Stimulated activated CD4-positive, alpha-beta T cell treated with anti-CD3 and anti-CD28 coated beads, Interleukin-4, amount 100 ng/mL, for 4 hours (primary cell): ENCODE measurements at places on chromosomes 5 and 9.

GRCh38 chr5:125408448-125409233, 662.2 kb upstream of the ZNF608 start:
- no peak for DNase-seq

GRCh38 chr9:137781906-137782585, 95.5 kb upstream of the CACNA1B start:
- no peak for DNase-seq

GRCh38 chr9:20496328-20496727, 126.0 kb downstream of the MLLT3 start:
- no peak for DNase-seq

- DNase-seq = no peak
Observed at GRCh38 chr9:107484117-107484723, 5.3 kb downstream of the KLF4 start.

- DNase-seq = no peak
Observed at GRCh38 chr9:97299809-97300414, 7.5 kb upstream of the CCDC180 start.

GRCh38 chr5:179280095-179280490, 65.2 kb downstream of the ADAMTS2 start:
- no peak for DNase-seq

DNA sequence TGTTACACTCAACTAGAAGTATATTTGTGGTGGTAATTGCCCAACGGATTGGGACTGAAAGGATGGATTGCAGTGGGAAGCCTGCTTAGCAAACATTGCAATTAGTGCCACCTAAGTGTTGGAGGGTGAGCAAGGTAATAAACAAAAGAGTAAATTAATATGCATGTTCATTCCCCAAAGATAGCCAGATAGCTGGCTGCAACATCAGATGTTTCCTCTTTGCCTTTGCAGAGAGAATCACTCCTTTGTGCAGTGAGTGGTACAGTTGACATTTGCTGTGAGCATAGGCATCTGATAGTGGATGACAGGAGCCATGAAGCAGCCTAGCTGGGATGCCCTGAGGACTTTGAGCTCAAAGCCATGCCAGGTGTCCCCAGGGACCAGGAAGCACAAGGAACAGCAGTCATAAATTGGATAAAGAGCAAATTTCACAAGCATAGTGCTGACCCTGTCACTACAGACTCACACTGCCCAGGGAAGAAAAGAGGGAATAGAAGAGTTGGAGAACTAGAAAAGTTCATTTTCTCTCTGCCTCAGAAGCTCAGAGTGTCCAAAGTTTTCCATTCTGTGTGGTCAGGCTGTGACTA, 336.1 kb upstream of the SLC30A5 start:
- no peak for DNase-seq

DNA sequence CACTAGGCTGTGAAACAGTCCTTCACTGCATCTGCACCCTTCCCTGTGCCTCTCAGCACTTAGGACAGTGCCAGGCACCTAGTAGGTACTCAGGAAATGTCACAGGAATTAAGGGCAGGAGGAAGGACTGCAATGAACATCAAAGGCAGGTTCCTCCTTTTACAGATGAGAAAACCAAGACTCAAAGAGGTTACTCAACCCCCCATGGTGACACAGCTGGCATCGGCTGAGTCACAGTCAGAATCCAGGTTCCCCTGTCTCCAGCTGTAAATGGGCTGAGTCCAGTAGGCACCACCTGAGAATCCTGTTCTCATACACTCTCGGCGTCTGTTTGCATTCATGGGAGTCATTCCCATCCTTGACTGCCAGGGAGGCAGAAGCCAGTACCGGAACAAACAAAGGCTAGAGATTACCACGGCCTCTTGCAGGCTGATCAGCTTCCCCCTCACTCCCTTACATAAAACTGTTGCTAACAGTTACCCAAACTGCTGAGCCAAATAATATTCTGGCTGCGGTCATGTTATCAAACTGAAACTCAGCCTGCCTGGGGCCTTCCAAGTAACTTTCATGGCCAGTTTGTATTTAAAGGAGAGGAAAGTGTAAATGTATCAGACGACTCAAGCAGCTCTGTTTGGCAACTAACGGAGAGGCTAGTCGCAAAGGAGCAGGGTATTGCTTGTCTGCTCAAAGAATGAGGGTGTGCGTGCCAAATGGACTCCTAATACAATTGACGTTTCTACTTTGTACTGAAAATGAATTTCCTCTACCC, 201.7 kb downstream of the PAPPA start:
- no peak for DNase-seq

- DNase-seq = no peak
Observed at GRCh38 chr5:77709993-77710685, 66.0 kb downstream of the TBCA start.
